Neural progenitor cell (in vitro differentiated cells): ENCODE measurements at places on chromosomes 7 and 10.

DNA sequence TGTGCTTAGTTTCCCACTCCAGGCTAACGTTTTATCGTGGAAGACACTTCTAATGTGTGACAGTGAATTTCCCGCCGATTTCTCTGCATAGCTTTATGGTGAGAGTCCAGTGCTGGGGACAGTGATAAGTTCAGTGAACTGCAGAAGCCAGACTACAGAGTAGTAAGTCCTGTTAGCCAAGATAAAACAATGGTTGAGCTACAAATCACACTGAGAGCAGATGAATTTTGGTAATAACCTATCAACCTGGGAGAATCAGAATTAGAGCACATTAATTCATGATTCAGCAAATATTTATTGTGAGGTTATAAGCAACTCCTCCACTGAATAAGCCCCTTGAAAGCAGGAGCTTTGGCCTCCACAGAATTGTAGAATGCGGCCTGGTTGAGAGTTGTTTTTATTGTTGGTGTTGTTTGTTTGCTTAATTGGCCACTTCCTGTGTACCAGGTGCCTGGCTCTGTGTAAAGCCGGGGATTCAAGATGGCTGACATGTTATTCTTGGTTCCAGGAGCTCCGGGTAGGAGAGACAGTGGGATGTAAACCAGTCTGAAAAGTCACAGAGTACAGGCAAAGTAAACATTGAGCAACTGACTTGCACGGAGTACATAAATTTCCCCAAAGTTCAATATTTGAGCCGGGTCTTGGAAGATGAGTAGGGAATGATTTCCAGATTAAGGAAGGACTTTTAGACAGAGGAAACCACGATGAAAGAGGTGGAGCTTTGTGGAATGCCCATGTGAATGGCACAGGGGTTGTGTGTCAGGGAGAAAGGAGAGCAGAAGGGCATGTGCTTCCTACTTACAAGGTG lies 112.7 kb downstream of the SNX10 start:
- no peak for DNase-seq

DNA sequence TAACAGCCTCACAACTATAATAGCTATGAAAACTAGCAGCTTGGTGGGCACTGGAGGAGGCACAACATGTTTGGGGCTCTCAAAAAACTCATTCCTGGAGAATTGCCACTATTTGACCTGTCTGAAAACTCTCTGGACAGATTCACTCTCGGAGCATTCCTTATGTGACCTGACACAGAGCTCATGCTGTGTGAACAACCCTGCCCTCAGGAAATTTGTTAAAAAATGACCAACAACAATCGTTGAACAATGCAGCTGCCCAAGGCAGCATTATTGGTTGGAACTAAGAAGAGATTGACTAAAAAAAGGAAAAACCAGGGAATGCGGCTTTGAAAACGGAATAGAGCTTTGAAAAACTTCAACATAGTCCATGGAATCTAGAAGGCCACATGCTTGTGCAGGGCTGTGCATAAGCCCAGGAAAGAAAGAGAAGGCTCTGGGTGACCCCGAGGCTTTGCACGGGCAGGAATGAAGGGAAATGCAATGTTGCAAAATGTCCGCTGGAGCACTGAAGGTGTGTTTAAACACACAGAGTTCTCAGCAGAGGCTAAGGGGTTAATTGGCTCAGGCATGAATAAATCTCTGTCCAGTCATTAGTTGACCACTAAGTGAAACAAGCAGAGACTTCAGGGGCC lies 52.8 kb downstream of the NAMPT start:
- no peak for DNase-seq

- peak; percentile 5 for DNase-seq
These were observed 17.1 kb downstream of the BRAT1 start for GRCh38 chr7:2537981-2538851.

GRCh38 chr7:156549636-156550035 lies 90.9 kb upstream of the RNF32 start:
- DNase-seq: no peak

- DNase-seq: peak; percentile 40
These were observed 180.6 kb upstream of the CHRM2 start for GRCh38 chr7:136687693-136688322.

- DNase-seq: no peak
These were observed 80.5 kb downstream of the RTKN2 start for GRCh38 chr10:62188021-62188616.

- peak; percentile 21 for DNase-seq
These were observed 8.4 kb downstream of the FAM237B start for GRCh38 chr7:90312745-90313144.

DNA sequence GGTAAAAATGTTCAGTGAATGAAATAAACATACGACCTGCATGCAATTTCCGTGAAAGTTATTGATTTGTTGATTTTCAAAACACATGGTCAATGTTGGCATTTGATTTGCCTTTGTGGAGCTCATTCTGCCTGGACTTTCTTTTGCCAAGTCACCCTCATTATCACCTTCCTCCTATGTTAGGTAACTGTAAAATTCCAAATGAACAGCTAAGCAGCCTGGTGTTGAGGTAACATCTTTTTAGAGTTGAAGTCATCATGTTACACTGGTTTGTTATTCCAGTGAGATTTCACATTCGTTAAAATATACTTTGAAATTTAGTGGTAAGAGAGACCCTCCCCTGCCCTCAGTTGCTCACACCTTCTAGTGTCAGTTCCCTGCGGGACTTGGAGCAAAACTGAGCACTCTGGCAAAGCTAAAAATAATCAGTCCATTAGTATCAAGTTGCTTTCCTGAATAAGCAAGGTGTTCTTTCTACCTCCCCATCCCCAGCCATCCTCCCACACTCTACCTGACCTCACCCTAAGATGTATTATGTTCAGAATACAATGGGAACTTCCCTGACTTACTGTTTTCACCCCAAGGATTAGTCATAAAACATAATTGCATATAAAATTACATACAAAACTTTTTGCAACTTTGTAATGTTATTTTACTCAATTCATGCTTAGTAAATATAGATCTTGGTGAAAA lies 283.3 kb upstream of the SEMA3A start:
- no peak for DNase-seq

GRCh38 chr10:132383751-132384196 lies 13.2 kb upstream of the PWWP2B start:
- DNase-seq: no peak

DNA sequence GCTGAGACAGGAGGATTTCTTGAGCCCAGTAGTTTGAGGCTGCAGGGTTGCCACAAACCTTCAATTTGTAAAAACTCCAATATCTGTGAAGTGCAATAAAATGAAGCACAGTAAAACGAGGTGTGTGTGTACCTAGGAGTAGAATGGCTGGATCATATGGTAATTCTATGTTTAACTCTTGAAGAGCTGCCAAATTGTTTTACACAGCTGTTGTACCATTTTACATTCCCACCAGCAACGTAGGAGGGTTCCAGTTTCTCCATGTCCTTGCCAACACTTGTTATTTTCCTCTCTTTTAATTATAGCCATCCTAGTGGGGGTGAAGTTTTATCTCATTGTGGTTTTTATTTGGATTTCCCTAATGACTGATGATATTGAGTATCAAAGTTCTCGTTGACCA lies 16.2 kb downstream of the PLEKHA1 start:
- no peak for DNase-seq

DNA sequence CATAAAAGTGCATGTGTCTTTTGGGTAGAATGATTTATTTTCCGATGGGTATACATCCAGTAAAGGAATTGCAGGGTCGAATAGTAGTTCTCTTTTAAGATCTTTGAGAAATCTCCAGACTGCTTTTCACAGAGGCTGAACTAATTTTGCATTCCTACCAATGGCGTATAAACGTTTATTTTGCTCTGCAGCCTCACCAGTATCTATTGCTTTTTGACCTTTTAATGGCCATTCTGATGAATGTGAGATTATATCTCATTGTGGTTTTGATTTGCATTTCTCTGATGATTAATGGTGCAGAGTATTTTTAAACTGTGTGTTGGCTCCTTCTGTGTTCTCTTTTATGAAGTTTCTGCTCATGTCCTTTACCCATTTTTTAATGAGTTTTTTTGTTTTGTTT lies 1020.1 kb downstream of the NXPH1 start:
- DNase-seq: no peak

- DNase-seq: no peak
These were observed 342.5 kb downstream of the PTEN start for GRCh38 chr10:88205842-88206446.

DNA sequence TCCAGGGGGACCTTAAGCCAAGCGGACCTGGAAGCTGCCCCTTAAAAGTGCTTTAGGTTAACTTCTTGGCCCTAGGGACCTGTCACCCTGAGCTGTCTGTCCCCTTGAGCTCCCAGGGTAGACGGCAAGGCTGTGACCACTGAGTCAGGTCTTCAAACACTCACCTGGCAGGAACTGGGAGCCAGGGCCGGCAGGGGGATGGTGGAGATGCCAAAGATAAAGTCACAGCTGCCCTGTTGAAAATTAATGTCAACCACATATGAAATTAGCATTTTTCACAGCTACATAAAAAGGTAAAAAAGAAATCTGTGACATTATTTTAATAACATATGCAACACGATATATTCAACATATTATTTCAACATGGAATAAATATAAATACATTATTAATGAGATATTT lies 271.0 kb downstream of the GFRA1 start:
- DNase-seq: no peak

GRCh38 chr10:102401735-102402511 lies 6.4 kb downstream of the NFKB2 start:
- DNase-seq: no peak

DNA sequence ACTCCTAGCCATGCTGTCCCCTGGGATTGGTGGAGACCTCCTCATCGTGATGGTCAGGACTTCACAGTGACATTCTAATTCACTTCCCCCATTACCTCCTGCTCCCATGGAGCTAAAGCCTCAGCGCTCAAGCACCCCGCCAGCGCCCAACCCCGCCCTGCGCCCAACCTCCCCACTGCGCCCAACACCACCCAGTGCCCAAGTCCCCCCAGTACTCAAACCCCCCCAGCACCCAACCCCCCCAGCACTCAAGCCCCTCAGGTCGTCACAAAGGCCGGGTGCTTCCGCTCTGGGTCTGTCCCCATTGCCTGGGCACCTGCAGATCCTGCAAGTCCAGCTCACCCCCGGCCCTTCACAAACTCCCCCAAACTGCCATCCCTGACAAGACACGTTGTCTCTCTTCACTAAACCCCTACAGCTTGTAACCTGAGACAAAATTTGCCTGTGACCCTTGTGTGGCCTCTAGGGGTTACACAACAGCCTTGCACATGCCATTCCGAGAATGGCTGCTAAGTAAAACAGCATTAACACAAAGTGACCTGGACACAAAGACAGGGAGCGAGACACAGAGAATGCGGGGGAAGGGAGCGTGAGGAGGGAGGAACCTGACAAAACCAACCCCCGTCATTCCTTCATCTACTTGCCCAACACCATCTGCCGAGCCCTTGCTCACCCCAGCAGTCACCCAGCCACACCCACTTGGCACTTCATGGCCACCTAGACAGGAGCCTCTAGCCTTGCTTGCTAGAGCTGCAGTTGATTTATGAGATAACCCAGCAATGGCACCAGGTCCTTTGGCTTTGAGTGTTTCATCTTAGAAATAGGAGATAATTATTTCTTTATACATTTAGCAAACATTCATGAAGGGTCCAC lies 107.8 kb downstream of the ADARB2 start:
- DNase-seq: peak; percentile 80

DNA sequence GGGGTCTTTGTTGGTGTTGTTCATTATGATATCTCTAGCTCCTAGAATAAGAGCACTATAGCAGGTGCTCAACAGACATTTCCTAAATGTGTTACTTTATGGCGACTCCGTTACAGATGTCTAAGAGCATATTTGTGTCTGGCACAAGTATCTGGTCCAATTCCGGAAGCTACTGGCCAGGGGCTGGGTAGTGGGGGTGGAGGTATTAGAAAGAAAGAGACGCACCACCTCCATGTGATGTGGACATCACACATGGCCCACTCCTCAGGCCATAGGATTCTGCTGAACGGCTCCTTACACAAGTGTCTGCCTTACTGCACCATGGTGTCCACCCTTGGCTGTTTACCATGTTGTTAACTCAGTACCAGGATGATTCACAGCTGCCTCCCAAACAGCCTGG lies 296.8 kb upstream of the MKI67 start:
- no peak for DNase-seq

DNA sequence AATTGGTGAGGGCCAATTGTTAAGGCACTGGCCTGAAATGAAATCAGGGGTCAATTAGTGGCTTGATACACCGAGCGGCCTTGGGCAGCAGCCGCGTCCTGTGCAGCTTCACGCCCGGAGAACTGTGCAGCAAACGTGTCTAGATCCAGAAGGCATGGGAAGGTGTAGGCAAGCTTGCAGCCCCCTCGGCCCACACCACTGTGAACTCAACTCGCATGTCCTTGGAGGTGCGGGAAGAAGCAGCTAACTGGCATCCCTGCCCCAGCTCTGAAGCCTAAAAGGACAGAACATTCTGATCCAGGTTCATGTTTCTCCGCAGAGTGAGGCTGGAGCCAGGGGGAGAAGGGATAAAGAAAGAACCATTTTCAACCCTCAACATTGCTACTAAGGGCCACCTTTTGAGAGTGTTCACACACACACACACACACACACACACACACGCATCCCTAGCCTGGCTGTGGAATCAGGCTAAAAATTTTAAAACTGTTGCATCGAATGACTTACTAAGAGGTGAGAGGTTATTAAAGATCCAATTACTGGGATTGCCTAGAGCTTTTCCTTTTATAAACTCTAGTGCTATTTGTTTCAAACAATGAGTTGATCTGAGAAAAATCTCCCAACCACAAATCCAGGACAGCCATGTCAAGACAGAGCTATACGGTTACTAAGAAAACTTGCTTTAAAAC lies 104.0 kb downstream of the PARP12 start:
- DNase-seq: no peak

DNA sequence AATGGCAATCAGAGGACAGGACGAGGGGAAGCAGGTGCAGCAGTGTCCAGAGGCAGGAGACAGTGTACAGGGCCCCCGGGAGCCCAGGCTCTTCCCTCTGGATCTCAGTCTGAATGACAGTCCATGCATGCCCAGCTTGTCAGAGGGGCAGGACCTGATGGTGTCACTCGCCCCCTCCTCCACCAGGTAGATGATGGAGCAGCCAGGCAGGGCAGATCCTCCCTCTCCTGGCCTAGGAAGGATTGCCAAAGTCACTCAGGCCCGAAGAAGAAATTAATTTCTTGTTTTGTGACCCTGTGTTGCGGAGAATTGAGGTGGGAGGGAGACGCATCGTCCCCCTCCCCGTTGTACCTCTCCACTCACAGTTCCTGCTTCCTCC lies 4.0 kb downstream of the VSTM4 start:
- no peak for DNase-seq

- DNase-seq: peak; percentile 52
These were observed 17.4 kb downstream of the SLC13A4 start for GRCh38 chr7:135710417-135711138.

DNA sequence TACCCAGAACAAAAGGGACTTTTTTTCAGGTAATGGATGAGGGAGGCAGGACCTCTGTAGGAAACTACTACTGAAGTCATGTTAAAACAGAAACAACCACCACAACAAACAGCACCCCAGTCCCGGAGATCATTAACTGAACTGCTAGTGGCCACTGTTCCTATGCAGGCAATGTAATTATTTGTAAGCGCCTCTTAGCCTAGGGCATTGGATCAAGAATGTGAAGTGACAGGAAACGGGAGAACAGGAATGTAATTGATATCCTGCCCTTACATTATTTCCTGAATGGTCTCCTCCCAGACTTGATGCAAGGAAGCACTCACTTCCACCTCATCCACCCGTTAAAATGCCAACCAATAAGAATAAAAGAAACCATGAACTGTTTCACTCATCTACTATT lies 16.7 kb upstream of the GAD2 start:
- no peak for DNase-seq

GRCh38 chr10:5609952-5610616 lies 56.3 kb downstream of the ASB13 start:
- DNase-seq: no peak

GRCh38 chr7:95601316-95601715 lies 5.0 kb upstream of the PDK4 start:
- DNase-seq: no peak
